ENCODE measurements at places on chromosomes 3 and 15. TPM values are rescaled to one million over a fixed set of nuclear protein-coding genes. Genes with fewer than 3 reads are reported as not detected.
A peak's percentile ranks its signal among the peaks of the same experiment; 100 is the strongest.

The UTS2B gene
- total RNA-seq = not detected

GRCh38 chr3:15277861-15278500 lies 54.4 kb downstream of the SH3BP5 start:
- DNase-seq = no peak

- peak; percentile 65 for DNase-seq
Measured at GRCh38 chr3:122680475-122681283, at the start of gene PARP14. Gene PARP14, plus strand, starts transcription at chr3:122680839. Its CDS starts 45 bp downstream, at chr3:122680884.

DNA sequence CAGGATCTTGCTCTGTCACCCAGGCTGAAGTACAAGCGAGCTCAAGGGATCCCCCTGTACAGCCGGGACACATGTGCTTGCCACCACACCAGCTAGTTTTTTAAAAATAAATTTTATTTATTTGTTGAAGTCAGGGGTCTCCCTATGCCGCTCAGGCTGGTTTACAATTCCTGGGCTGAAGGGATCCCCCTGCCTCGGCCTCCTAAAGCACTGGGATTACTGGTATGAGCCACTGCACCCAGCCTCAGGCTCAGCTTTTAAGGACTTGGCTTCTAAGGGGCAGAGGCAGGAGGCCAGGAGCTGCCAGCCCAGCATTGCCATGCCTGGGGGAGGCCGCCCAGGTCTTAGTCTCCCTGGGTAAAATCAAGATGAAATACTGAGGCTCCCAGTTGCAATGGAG lies 37.3 kb downstream of the HCN4 start:
- DNase-seq = no peak

DNA sequence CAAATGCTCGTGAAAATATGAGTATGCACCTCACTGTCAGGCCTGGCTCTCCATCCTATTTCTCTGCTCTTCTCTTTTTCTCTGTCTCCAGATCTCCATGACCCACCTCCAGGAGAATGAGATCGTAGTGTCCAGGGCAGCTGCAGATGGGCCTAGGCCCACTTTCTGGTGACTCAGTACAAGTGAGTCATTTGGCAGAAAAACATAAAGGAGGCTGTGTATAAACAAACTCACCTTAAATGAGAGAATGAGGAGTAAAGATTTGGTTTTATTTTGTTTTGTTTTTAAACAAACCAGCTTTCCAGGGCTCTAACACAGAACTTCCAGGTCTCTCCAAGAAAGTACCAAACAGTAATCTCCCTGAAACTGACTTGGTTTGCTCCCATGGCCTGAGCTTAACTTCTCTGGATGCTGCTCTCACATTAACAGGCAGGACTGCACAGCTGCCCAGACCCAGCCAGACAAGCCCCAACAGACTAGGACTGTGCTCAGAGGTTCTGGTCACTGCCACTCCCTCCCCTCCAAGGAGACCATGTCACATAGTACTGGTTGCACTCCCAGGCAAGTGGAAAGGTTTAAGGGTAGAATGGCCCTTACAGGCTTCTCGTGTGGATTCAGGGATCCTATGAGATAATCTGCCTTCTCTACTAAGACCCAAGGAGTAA lies 1.5 kb upstream of the HEG1 start:
- no peak for DNase-seq

DNA sequence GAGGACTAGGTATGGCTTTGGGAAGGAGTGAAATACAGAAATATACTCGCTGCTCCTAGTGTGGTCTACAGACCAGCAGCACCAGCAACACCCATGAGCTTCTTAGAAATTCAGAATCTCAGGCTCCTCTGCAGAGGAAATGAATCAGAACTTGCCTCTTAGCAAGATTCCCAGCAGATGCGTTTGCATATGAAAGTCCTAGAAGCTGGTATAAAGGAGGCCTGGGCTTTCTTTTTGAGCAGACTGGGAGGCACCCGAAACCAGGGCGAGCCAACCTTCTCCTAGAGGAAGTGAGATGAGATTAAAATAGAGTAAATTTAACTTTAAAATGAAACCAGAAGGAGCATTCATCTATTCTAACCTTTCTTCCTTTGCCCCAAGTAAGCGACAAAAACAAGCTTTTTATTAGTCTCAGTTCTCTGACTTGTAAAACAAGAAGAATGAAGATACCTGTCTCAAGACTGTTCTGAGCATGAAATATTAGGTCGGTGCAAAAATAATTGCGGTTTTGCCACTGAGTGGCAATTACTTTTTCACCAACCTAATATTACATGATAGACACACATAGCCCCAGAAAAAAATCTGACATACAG lies 140.0 kb downstream of the PDZRN3 start:
- DNase-seq = no peak

The DLG1 gene
- total RNA-seq = 76.7 TPM
